Endothelial cell of coronary artery (primary cell): ENCODE measurements at places on chromosomes 12 and 14. TPM values are rescaled to one million over a fixed set of nuclear protein-coding genes. Genes with fewer than 3 reads are reported as not detected.

CABP1 gene
- total RNA-seq, result 0.09 and 0.19 TPM in 2 replicates

RNASE3 gene
- not detected in 2 replicates for total RNA-seq

FGF6 gene
- total RNA-seq, result not detected in 2 replicates

NDRG2 gene
- total RNA-seq, result 0.09 TPM in 1 of 2 replicates, not detected in the other

GDF11 gene
- 2.8 and 3.3 TPM in 2 replicates for total RNA-seq

DIO3 gene
- total RNA-seq, result not detected in 2 replicates

LMNTD1 gene
- 0.45 TPM in 1 of 2 replicates, not detected in the other for total RNA-seq

SGPP1 gene
- total RNA-seq, result 8.4 and 12.2 TPM in 2 replicates
